MCF 10A (cell line): ENCODE measurements at places on chromosomes 1 and 21.
A peak's percentile ranks its signal among the peaks of the same experiment; 100 is the strongest.

DNA sequence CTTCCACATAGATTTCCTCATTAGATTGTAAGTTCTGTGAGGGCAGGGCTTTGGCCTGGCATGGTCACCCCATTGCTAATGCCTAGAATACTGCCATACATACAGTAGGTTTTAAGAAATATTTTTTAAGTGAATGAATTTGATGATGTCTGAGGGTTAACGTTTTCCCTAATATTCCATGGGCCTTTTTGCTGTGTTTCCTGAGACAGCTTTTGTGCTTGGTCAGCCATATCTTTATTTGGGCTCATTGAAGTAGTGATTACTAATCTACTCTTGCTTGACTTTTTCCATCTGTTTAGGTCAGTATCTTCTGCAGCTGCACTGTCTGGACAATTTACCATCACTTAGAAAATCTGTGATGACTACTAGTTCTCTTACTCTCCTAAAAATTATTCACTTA, 3.5 kb downstream of the CDC42 start:
- no peak for DNase-seq

DNA sequence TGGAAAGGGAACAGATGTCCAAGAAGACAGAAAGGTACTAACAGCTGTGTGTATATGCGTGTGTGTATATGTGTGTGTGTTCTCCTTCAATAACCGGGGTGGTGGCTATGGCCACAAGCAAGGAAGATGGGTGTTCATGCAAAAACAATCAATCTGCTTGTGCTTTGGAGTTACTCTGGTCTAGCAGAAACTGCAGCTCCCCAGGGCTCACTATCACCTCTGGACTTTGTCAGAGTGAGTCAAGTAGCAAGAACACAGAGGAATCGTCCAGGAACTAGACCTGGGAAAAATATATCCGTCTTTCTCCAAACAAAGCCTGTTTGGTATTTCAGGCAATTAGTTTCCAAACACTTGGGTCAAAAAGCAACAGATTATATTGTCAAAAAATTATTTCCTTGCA, 68.6 kb downstream of the GNG12 start:
- no peak for DNase-seq

- DNase-seq, result no peak
Observed at GRCh38 chr1:35854989-35855700, 27.9 kb upstream of the AGO1 start.

- DNase-seq, result no peak
Observed at GRCh38 chr1:152410599-152410998, 3.5 kb downstream of the CRNN start.

- peak; percentile 42 for DNase-seq
Observed at GRCh38 chr21:42079008-42079938, 8.2 kb downstream of the UMODL1 start.

DNA sequence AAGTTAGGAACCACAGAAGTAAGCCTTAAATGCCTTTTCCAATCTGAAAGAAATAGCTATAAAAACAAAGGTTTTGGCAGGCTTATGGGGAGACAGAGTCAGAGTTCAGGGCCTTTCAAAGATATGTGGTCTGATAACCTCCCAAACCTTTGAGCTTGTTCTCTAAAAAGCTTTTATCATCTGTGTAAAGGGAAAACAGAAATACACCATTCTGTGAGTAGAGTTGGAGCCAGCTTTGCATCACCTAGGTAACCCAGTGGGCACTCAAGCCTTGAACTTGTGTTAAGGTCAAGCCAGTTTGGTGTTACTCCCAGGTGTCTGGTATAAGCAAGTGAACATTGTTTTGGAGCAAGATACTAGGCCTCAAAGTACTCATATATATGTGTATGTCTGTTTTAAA, 50.1 kb downstream of the LAMC1 start:
- DNase-seq, result no peak

DNA sequence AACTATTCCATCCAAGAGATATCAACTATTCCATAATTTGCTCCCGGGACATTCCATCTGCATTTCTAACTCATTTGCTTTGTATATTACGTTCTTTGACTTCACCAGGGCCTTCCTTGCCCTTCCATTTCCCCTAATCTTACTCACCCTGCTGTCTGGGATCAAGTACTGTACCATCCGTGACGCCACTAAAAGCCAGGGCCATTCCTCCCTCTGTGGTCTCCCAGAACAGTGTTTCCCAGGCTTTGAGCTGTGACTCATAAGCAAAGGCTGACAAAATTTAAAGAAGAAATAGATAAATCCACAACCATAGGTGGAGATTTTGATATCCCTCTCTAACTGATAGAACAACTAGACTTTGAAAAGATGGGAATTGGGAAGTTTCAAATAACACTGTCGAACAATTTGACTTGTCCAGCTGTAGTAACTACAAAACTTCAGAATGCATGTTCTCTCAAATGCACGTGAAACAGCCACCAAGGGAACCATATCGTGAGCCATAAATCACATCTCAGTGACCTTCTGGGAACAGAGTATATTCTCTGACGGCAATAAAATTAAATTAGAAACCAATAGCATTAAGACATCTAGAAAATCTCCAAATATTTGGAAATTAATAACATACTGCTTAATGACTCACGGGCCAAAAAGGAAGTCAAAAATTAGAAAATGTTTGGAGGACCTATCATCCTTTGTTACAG, 501.0 kb downstream of the SETD4 start:
- DNase-seq, result peak; percentile 66

DNA sequence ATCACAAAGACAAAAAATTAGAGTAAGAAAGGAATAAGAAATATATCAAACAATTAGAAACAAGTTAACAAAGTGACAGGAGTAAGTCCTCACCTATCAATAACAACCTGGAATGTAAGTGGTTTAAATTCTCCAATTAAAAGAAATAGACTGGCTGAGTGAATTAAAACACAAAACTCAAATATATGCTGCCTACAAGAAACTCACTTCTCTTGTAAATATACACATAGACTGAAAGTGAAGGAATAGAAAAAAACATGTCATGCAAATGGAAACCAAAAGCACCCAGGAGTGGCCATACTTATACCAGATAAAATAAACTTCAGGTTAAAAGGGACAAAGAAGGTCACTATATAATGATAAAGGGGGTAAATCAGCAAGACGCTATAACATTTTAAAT, 43.2 kb upstream of the NUF2 start:
- no peak for DNase-seq

DNA sequence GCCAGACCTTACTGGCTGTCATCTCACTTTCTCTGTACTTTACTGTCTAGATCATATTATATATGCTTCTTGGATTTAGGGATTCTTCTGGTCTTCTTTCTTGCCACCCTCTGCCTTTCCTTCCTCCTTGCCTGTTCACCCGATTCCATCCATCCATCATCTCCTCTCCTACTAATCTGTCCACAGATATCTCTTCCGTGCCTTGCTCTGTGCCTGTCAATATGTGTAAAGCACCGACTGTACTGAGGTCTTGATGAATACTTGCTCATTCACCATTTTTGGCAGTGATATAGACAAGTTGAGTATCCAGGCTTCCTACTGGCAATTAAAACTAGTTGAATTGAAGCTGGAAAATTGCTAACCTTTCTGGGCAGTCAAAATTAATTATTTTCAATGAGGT, 8.1 kb downstream of the FMN2 start:
- DNase-seq, result no peak

DNA sequence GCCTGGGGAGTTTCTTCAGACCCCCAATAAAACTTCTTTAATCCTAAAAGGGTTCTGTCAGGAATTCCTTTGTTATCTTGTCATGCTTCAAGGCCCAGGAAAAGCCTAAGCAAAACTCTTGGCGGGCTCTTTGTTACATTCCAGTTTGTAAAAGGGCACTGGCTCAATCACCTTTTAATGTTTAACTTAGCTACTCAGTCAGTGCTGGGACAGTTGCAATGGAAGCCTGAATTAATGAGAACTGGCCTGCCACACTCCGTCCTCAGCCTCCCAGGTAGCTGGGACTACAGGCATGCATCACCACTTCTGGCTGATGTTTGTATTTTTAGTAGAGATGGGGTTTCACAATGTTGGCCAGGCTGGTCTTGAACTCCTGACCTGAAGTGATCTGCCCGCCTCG, 21.3 kb upstream of the ASB17 start:
- DNase-seq, result no peak

DNA sequence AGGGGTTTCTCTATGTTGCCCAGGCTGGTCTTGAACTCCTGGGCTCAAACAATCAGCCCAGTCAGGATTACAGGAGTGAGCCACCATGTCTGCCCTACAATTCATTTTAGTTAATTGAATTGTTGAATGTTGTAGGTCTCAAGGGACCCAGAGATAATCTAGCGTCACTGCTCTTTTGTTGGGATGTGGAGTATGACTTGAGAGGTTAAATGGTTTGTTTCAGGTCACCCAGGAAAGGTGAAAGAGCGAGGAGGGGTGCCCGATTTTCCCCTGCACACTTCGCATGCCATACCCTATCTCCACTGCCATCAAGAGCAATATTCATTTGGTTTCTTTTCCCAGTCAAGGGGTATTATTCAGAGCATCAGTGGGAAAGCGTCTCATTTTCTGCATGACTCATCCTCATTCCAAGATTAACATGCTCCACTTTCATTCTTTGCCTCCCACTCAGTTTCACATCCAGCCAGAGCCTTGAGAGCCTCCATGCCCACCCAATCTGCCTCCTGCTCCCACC, 13.1 kb upstream of the SLC30A1 start:
- DNase-seq, result peak; percentile 91

DNA sequence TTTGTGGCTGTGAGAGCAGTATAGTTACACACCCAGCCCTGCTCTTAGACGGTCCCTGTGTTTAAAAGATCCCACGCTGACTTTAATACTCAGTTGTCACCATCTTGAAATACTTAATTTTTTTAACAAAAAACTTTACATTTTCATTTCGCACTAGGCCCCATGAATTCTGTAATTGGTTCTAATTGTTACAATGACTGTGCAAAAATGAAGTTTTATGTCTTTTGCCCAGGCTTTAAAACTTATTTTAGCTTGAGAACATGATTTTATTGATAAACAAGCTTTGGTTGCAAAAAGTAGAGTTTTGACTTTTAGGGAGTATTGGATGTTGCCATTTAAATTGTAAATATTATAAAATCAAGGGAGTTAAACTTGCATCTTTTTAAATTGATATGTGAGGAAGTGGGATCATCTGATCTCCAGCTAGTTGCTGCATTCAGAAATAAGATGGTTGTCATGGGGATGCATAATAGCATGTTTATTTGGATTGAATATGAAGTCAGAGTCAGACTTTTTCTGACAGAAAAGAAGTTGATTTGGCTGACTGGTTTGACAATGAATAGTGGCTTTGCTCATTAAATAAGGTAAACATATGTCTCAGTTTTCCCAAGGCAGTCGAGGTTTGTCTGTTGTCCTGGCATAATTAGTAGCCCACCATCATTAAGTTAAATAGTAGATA, 23.0 kb upstream of the CRP start:
- no peak for DNase-seq

- DNase-seq, result no peak
Observed at GRCh38 chr1:63450416-63450815, 72.6 kb downstream of the ITGB3BP start.

- no peak for DNase-seq
Observed at GRCh38 chr1:216437603-216438002, 14.4 kb upstream of the USH2A start.
